ENCODE measurements at places on chromosomes 16 and 17. TPM values are rescaled to one million over a fixed set of nuclear protein-coding genes. Genes with fewer than 3 reads are reported as not detected.

DNA sequence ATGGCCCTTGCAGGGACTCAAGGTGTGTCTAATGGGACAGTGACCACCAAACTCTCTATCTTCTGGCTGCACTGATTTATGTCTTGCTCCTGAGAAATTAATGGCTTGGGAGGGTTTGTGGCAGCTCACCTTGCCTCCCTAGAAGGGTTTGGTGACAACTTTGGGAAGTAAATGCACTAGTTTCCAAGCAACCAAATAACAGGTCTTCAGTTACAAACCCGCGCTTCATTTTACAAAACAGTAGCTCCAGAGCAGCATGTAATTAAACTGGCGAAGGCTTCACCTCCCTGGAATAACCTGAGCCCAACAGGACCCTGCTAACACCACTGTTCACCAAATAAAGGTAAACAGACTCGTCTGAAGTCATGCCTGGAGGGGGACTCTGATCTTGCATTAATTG lies 318.3 kb downstream of the SLC39A11 start:
- no peaks in the 10 kb centered on the region for H3K27me3 ChIP-seq
- no peak overlapping the region for H3K27ac ChIP-seq
- no peak for DNase-seq
- H3K4me3 ChIP-seq, result no peak overlapping the region
- H3K4me1 ChIP-seq, result no peaks in the 10 kb centered on the region

- no peaks in the 10 kb centered on the region for H3K36me3 ChIP-seq
- no peak overlapping the region for H3K4me3 ChIP-seq
- H3K4me1 ChIP-seq, result no peaks in the 10 kb centered on the region
- no peak for DNase-seq
Measured at GRCh38 chr17:6160911-6161855, 91.0 kb downstream of the WSCD1 start.

DNA sequence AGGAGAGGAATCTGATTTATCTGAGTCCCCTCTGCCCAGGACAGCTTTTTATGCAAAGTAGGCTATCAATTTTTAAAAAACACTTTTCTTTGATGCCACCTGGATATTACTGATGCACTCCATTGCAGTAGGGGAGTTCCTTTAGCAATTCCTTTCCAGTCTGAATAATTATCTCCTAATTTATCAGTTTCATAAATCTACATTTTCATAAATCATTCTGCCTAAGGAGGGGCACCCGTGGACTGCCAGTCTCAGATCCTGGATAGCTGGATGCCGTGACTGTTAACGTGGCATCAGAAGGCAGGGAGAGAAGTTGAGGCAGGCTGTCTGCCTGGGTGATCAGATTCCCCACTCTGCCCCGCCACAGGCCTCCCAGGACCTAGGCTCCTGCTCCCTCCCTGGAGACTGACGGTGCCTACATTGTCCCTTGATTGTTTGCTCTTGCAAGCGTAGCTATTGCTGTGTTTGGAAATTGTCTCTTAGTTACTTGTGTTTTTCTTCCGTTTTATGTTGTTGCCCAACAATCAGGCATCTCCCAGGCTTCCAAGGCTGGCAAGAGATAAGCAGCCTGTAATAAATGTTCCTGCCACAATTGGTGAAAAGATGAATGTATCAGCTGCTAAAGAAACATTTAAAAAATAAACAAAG lies 75.2 kb downstream of the KATNIP start:
- H3K36me3 ChIP-seq, result no peaks in the 10 kb centered on the region
- no peaks in the 10 kb centered on the region for H3K27me3 ChIP-seq
- peaks cover 44% of the 10 kb centered on the region for H3K4me1 ChIP-seq
- H3K4me3 ChIP-seq, result no peak overlapping the region
- peak; percentile 88 for DNase-seq

DNA sequence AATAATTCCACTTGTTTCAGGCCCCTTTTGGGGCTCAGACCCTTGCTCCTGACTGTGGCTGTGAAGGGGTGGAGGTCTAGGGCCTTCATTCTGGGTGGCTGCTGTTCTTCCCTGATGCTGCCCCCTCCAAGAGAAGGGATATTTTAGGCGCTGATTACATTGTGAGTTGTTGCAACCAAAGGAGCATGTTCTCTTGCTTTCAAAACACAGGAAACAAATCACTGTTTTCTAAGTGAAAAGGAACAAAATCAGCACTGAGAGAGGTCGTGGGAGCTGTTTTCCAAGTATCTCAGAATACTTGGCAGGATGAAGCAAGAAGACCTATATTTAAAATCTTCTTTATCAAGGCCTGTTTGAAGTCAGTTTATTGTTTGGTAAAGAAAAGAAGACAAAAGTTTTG lies 25.3 kb upstream of the SEC14L1 start:
- H3K27ac ChIP-seq, result no peak overlapping the region
- no peak overlapping the region for H3K4me3 ChIP-seq
- H3K36me3 ChIP-seq, result no peaks in the 10 kb centered on the region
- H3K27me3 ChIP-seq, result no peaks in the 10 kb centered on the region
- no peak for DNase-seq

DNA sequence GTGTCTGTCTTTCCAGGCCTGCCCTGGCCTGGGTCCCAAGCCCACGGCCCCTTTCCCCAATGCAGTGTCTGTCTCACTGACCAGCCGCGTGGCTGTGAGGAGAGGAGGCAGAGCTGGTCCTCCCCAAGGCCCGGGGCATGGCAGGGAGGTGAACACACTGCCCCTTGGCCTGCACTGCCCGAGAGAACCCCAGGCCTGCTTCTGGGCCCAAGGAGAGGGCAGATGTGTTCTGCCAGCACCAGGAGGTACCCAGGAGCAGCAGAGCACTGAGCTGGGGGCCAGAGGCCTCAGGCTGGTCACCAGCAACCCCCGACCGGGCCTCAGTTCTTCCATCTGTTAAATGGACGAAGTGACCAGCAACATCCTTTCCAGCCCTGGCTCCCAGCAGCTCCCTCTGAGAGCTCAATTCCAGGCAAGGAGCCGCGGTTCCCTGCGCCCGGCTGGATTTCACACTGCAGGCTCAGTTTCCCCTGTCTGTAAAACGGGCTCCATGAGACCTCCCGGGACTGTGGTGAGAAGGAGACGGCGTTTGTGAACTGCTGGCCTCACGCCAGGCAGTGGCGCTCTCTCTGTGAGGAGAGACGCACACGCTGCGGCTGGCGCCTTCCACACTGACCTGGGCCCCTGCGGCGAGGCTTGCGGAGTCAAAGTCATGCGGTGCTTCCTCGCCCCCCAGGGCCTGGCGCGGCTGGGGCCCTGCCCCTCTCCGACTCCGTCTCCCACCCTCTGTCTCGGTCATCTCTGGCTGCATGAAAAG lies 8.1 kb upstream of the ZFPM1 start:
- H3K4me1 ChIP-seq, result peaks cover 16% of the 10 kb centered on the region
- peaks cover 94% of the 10 kb centered on the region for H3K27me3 ChIP-seq
- no peak for DNase-seq
- H3K36me3 ChIP-seq, result no peaks in the 10 kb centered on the region
- H3K27ac ChIP-seq, result no peak overlapping the region

DNA sequence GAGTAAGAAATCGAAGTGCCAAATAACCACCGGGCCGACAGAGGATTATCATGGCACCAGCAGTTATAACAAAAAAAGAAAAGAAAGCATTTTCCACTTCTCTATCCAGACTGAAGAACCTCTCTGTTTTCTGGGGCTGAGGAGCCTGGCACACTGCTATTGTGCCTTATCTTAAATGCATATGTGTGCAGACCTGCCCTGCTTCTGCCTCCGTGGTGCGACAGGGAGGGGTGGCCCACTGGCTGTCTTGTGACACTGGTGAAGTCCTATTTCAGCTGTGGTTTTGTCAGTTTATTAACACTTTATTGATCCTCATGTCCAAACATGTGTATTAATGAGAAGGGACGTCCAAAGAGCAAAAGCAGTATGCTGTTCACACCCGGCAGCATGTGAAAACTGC lies 55.4 kb downstream of the CDK5R1 start:
- H3K27ac ChIP-seq, result no peak overlapping the region
- H3K36me3 ChIP-seq, result no peaks in the 10 kb centered on the region
- no peaks in the 10 kb centered on the region for H3K27me3 ChIP-seq
- H3K4me1 ChIP-seq, result no peaks in the 10 kb centered on the region
- no peak overlapping the region for H3K4me3 ChIP-seq

The ATPAF2 gene
- 14.2 TPM for total RNA-seq

The G6PC1 gene
- 0.56 TPM for total RNA-seq

Measured in HepG2 (cell line).